Iris pigment epithelial cell (primary cell): ENCODE measurements at places on chromosomes 4 and X.

- DNase-seq, result no peak
Measured at GRCh38 chrX:63755892-63756291, 29.1 kb downstream of the ARHGEF9 start.

DNA sequence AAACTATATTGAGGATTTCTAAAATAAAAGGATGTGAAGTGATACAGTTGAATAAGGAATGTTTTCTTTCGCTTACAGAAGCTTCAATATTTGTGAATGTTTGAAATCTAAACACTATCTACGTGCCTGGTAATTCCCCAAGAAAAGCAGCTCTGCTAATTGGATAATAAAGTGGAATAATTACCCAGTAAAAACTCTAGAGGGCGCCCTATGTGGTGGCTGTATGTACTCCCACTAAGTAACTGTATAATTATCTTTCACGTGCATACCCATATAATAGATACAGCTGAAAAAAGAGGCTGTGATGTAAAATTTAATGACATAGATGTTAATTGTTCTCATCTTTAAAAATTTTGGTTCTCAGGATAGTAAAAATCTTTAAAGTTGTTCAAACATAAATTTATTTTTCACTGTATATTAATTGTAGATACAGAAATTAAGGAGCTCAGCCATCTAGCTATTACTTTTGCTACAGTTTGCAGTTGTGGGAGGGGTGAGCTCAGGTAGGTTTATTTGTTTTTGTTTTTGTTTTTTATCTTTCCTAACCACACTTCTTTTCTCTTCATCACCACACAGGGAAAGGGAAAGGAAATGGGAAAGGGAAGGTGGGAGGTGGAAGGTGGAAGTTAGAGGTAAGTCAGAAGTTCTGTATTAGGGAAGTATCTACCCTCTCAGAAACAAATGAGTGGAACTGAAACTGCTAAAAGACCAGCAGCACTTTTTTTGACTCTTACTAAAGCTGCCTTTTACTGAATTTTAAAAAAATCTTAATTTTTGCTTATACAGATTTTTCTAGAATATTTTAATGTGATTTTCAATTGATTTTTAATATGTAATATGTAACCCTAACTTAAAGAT, 151.7 kb upstream of the RPS6KA6 start:
- peak; percentile 25 for DNase-seq

- DNase-seq, result peak; percentile 31
Measured at GRCh38 chr4:7120341-7120740, 52.5 kb upstream of the GRPEL1 start.

- no peak for DNase-seq
Measured at GRCh38 chr4:138448169-138448568, 206.0 kb upstream of the SLC7A11 start.

DNA sequence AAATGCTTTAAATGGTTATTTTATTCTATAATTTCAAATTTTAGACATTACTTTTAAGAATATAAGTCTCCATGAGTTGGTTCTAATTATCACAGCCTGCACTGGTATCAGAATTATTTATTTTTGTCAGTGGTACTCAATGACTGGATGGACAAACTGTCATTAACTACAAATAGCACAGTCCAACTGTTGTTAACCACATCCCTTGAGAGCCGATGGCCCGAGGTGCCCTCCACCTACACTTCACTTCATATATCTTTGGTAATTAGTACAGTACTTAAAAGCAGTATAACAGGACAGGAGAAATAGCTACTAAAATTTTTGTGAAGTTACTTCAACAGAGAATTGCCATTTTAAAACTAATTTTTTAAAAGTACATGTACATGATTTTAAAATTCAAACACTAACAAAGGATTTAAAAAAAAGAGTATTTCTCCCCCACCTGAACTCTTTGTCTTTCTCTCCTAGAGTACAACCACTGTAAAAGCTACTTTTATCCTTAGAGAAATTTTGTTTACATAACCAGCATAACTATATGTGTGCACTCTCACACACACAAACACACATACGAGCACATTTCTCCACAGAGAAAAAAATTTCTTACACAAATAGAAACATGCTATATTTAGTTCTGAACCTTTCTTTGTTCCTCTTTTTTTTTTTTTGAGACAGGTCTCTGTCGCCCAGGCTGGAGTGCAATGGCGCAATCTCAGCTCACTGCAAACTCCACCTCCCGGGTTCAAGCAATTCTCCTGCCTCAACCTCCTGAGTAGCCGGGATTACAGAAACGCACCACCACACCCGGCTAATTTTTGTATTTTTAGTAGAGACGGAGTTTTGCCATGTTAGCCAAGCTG, 6.5 kb downstream of the TIFA start:
- DNase-seq, result no peak

DNA sequence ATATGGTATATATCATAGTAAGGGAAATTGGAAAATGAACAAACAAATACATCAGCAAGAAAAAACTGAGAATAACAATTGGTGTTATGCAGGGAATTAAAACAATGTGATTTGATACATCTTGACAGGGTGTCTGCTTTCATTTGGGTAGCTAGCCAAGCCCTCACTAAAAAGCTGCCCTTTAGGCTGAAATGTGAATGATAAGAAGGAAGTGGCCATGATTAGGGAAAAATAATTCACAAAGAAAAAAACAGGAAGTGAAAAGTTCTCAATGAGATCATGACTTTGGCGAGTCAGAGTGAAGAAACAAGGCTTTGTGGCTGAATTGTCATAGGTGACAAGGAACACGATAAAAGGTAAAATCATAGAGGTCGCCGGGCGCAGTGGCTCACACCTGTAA, 675.8 kb upstream of the SLIT2 start:
- DNase-seq, result peak; percentile 28

DNA sequence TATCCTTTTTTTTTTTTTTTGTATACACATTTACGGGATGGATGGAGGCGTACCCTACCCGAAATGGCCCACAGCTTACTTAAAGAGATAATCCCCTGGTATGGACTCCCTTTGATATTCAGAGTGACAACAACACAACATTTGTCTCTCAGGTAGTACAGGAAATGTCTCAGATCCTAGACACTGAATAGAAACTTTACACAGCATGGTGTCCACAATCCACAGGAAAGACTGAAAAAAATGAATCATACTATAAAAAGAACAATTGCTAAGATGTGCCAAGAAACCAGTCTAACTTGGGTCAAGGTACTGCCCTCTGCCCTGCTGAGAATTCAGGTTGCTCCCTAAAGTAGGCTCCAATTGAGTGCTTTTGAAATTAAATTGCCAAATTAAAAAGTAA, 100.8 kb upstream of the LANCL3 start:
- no peak for DNase-seq

DNA sequence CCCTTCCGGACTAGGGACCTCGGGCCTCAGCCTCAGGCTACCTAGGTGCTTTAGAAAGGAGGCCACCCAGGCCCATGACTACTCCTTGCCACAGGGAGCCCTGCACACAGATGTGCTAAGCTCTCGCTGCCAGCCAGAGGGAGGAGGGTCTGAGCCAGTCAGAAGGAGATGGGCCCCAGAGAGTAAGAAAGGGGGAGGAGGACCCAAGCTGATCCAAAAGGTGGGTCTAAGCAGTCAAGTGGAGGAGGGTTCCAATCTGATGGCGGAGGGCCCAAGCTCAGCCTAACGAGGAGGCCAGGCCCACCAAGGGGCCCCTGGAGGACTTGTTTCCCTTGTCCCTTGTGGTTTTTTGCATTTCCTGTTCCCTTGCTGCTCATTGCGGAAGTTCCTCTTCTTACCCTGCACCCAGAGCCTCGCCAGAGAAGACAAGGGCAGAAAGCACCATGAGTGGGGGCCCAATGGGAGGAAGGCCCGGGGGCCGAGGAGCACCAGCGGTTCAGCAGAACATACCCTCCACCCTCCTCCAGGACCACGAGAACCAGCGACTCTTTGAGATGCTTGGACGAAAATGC, at the start of gene WAS:
TSS of gene WAS (plus strand) at position 389 of the 572 bp plus-strand sequence. CDS start at position 444, 55 bp downstream.
- no peak for DNase-seq

GRCh38 chrX:122857734-122858133, 326.3 kb upstream of the GRIA3 start:
- no peak for DNase-seq

GRCh38 chr4:58587856-58588255, 1477.7 kb upstream of the IGFBP7 start:
- no peak for DNase-seq

GRCh38 chr4:138535316-138535715, 293.2 kb upstream of the SLC7A11 start:
- peak; percentile 40 for DNase-seq

GRCh38 chr4:145041378-145041777, 56.6 kb downstream of the ANAPC10 start:
- DNase-seq, result no peak

DNA sequence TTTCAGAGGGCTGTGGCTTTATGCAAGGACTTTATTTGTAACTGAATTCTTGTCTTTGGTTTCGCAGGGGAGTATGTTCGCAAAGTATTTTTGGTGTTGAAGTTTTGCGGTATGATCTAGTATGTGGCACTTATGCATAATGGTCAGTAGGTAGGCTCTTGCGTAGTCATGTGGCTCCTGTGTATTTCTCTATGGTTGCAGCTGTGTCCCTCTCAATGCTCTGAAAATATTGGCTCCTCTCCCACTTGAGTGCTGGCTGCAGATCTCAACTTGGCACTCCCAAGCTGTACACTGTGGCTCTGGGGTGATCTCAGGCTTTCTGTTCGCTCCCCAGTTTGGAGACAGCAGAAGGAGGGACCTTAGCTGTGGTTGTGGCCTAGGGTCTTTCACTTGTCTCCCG, 24.8 kb downstream of the ARMCX5 start:
- no peak for DNase-seq

DNA sequence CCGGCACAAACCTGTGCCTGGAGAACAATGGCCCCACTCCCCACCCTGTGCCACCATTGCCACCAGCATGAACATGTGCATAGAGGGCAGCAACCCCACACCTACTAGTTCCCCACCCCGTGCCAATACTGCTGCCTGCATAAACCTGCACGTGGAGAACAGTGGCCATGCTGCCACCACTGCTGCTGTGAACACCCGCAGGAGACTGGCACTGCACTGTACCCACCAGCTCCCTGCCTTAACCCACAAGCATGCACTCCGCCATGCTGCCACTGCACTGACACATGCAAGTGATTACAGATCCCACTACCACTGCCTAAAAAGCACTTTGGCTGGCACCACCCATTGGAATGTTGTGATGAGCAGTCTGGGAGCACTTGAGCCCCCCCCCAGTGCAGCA, 77.3 kb downstream of the NAA11 start:
- DNase-seq, result no peak

DNA sequence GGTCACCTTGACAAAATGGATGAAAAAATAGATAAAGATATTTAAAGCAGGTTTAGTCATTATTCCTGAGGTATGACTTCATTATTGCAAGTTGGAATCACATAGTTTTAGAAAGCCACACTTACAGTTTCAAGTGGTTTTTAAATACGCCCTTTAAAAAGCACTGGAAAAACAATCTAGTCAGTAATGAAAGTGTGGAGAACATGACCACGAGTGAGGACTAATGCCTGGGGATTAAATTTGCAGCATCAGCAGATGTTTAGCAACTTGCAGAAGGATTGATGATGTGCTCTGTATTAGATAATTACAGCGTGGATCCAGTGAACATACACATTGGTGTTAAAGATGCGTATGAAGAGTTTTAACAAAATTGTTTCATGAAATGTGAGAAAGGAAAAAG, 5.9 kb downstream of the SPARCL1 start:
- no peak for DNase-seq

- peak; percentile 31 for DNase-seq
Measured at GRCh38 chr4:11614426-11614825, 185.7 kb upstream of the HS3ST1 start.

- no peak for DNase-seq
Measured at GRCh38 chrX:16162391-16162790, 4.9 kb upstream of the MAGEB17 start.

GRCh38 chr4:106981431-106981830, 54.7 kb downstream of the DKK2 start:
- DNase-seq, result no peak

DNA sequence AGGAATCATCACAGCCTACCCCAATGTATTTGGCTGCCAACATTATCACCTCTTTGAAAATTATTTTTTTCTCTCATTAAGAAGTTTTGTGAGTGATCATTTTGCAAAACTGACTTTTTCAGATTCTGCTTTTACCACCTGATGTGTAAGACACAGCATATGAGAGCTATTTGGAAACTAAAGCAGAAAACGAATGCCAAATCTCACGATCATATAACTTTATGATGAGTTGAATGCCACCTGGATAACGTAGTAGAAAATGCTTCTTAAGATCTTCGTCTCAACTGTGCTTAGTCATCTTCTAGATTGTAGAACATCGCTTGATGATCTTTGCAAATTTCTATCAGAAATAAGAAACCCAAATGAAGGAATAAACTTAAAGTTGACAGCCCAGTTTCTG, 21.3 kb upstream of the GRXCR1 start:
- no peak for DNase-seq

- DNase-seq, result no peak
Measured at GRCh38 chrX:20382518-20383297, 116.0 kb upstream of the RPS6KA3 start.

- DNase-seq, result no peak
Measured at GRCh38 chr4:175109933-175110332, 191.8 kb downstream of the ADAM29 start.

- DNase-seq, result peak; percentile 65
Measured at GRCh38 chr4:39320381-39321115, 45.6 kb downstream of the RFC1 start.

DNA sequence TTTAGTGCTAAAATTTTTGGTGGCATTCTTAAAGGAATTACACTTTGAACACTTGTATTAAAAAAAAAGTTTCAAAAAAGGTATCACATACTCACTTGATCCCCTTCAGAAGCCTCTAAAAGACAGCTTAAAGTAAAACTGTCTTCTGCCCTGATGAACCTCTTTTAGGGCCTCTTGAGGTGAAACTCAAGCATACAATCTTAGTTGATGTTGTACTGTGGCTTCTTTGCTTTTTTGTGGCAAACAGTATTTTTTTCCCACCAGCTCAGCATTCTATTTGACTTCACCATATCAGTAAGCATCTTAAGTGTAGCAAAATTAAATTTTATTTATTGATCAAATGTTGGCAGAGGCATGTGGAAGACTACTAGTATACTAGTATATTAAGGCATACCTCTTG, 13.7 kb downstream of the SEC24B start:
- no peak for DNase-seq

DNA sequence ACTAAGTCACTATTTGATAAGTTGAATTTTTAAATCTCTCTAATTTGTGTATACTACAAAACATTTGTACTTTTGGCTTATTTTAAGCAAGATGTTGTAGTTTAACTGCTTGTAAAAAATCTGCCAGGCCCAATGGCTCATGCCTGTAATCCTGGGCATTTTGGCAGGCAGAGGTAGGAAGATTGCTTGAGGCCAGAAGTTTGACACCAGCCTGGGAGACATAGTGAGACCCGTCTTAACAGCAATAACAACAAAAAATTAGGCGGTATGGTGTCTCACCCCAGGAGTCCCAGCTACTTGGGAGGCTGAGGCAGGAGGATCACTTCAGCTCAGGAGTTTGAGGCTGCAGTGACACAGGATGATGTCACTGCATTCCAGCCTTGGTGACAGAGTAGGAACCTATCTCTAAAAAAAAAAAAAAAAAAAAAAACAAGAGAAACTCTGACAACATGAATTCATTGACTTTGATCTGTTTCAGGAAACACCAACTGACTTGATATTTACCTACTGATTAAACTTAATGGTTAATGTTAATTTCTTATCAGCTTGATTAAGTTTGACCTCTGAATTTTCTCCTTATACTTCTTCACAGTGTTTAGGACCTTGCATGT, 8.9 kb downstream of the FHIP1A start:
- DNase-seq, result no peak

- peak; percentile 6 for DNase-seq
Measured at GRCh38 chrX:15911734-15912550, 57.3 kb upstream of the AP1S2 start.
